Regular cardiac myocyte (primary cell): ENCODE measurements at places on chromosomes 6 and 20. TPM values are rescaled to one million over a fixed set of nuclear protein-coding genes. Genes with fewer than 3 reads are reported as not detected.

Gene RNF39
- total RNA-seq: 0.28 TPM in 1 of 2 replicates, not detected in the other

Gene FAM209B
- total RNA-seq: not detected in 2 replicates

Gene MAP7
- 0.58 and 1.4 TPM in 2 replicates for total RNA-seq

Gene DZANK1
- 0.56 and 1.2 TPM in 2 replicates for total RNA-seq

Gene LINC00237
- not detected in 2 replicates for total RNA-seq

Gene EBF4
- total RNA-seq: under 0.01 and 0.56 TPM in 2 replicates

Gene SRMS
- total RNA-seq: not detected in 2 replicates

Gene CALHM6
- total RNA-seq: 0.58 and 2.8 TPM in 2 replicates

Gene KCNQ2
- total RNA-seq: 0.19 TPM in 1 of 2 replicates, not detected in the other

Gene IDH3B
- 55.2 and 84.7 TPM in 2 replicates for total RNA-seq

Gene CRISP2
- not detected in 2 replicates for total RNA-seq

Gene MEI4
- not detected in 2 replicates for total RNA-seq

Gene C4A
- 1.2 and 5.1 TPM in 2 replicates for total RNA-seq

Gene MAFB
- total RNA-seq: under 0.01 and 0.19 TPM in 2 replicates

Gene HAO1
- total RNA-seq: not detected in 2 replicates

Gene TRAPPC3L
- total RNA-seq: under 0.01 and 0.19 TPM in 2 replicates

Gene MOXD1
- 29.3 and 135 TPM in 2 replicates for total RNA-seq

Gene DEFB132
- total RNA-seq: not detected in 2 replicates

Gene PRPH2
- total RNA-seq: 0.58 and 0.85 TPM in 2 replicates

Gene TGM3
- 0.19 and 0.28 TPM in 2 replicates for total RNA-seq

Gene DNPH1
- 36.1 and 53.1 TPM in 2 replicates for total RNA-seq

Gene STX7
- 33.2 and 48.8 TPM in 2 replicates for total RNA-seq

Gene FERMT1
- 3.4 and 6.3 TPM in 2 replicates for total RNA-seq

Gene C6orf118
- not detected in 2 replicates for total RNA-seq

Gene MEP1A
- not detected in 2 replicates for total RNA-seq

Gene IP6K3
- under 0.01 and 0.28 TPM in 2 replicates for total RNA-seq

Gene TINAG
- not detected in 2 replicates for total RNA-seq

Gene SMIM8
- total RNA-seq: 3.3 and 5.4 TPM in 2 replicates

Gene RAMACL
- 0.38 and 1.1 TPM in 2 replicates for total RNA-seq

Gene WFDC11
- total RNA-seq: not detected in 2 replicates
